Fibroblast of pulmonary artery (primary cell): ENCODE measurements at places on chromosomes 13 and 19.
A peak's percentile ranks its signal among the peaks of the same experiment; 100 is the strongest.

- DNase-seq, result no peak
These were observed 787.8 kb downstream of the LIG4 start for GRCh38 chr13:107427536-107427935.

- no peak for DNase-seq
These were observed 62.4 kb downstream of the MPHOSPH8 start for GRCh38 chr13:19695829-19696228.

DNA sequence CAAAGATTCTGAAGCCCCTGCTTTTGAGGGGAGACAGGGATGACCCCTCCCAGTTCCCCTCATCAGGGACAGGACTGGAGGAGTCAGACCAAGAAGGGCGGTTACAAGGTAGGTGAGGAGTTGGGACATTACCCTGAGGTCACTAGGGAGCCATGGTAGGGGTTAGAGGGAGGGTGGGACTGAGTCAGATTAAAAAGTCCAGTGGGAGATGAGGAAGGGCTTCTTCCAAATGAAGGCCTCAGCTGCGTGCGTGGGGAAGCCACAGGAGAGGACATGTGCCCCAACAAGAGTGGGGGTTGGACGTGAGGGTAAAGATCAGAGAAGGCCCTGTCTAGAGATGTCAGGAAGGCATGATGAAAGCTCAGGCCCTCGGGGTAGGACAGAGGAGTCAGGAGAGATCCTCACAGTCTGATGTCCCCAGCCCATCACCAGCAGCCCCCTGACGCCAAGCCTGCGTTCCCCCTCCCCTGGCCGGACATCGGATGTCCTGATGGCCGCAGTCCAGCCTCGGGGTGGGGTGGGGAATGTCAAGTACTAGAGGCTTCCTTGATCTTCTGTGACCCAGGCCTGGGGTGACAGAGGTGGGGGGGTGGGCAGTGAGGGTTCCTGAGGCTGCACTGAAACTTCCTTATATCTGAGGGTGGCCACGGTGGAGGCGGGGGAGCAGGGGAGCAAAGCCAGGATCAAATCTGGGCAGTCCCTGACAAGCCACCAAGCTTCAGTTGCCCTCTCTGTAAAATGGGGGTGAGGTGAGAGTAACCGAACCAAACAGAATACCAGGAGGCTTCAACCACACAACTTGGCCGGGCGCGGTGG lies 6.5 kb upstream of the MFSD12 start:
- DNase-seq, result no peak

GRCh38 chr19:55272142-55272541 lies 7.8 kb downstream of the HSPBP1 start:
- DNase-seq, result no peak

- DNase-seq, result no peak
These were observed 143.0 kb downstream of the FGF9 start for GRCh38 chr13:21813844-21814243.

DNA sequence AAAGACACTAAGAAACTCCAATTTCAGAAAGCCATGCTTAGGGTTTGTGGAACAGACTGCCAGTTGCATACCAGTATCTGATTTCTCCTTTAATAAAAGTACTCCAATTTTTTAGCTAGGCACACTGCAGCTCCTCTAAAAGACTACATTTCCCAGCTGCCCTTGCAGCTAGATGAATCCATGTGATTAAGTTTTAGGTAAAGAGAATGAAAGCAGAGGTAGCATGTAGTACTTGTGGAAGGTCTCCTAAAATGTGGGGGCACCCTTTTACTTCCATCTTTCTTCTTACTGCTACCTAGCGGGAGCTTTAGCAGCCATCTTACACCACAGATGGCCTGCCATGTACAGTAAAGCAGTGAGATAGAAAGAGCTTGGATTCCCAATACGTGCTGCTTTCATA lies 33.0 kb upstream of the TSC22D1 start:
- DNase-seq, result no peak

DNA sequence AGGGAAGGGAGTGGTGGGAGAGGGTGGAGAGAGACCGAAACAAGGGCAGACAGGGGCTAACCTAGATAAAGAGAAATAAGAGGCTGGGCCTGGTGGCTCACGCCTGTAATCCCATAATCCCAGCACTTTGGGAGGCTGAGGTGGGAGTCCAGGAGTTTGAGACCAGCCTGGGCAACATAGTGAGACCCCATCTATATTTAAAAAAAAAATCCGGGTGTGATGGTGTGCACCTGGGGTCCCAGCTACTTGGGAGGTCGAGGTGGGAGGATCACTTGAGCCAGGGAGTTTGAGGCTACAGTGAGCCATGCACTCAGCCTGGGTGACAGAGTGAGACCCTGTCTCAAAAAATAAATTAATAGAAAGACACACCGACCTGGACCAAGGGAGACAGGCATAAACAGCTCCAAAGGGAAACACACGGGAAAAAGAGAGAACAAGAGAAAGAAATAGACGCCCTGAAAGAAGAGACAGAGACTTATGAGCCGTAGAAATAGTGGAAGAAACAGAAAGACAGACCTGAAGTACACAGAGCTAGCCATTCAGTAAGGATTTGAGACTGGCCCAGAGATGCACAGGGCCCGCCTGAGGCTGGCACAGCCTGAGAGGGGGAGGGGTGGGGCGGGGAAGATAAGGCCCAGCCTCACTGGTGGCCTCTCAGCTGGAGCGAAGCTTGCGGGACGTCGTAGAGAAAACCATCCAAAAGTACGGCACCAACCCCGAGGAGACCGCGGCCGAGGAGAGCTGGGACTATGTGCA lies 2.2 kb downstream of the CD37 start:
- no peak for DNase-seq

GRCh38 chr19:50723735-50724521 lies 764 bp downstream of the CLEC11A start:
- no peak for DNase-seq

DNA sequence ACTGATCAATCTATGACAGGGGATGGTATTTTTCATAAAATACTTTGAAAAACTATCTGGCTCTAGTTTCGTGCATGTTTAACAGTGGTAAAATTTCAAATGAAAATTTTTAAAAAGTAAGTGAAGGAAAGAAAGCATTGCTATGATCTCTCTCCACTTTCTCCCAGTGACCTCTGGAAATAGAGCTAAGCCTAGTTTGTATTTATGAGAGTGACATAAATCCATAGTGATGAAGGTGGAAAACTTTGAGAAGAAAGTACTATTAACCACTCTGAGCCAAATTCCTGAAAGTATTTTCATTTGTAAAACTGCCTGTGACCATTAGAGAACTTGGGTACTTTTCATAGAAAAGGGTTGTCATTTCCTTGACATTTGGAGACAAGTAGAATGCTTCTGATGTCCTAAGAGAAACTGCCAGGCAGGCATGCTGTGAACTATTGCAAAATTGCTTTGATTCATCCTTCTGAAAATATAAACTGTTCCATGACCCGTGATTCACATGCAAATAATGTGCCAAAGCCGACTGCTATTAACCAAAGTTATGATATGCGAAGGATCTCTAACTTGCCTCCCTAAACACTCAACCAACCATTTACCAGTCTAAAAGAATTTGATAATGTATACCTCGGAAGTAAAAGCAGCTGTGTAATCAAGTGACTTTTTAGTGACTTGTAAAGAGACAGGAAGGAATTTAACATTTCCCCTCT lies 133.2 kb downstream of the VWA8 start:
- DNase-seq, result peak; percentile 93

GRCh38 chr13:35500144-35500543 lies 23.7 kb upstream of the MAB21L1 start:
- no peak for DNase-seq

DNA sequence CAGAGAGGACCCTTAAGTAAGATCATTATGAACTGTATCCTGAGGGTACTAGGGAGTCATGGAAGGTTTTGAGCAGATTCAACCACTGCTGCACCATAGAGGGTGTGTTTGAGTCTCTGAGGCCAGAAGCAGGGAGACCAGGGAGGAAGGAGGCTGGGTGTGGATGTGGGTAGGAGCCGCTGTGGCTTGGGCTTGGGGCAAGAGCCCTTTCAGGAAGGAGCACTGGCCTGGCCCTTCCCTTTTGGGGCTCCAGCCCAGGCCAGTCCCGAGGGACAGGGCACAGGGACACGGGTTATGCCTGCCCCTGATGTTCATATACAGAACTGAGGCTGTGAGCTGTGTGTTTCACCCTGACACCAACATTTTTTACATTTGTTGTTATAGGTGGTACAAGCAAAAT lies 7.2 kb downstream of the CIC start:
- DNase-seq, result no peak

GRCh38 chr13:91520952-91521351 lies 122.5 kb downstream of the GPC5 start:
- no peak for DNase-seq

- no peak for DNase-seq
These were observed 5.7 kb upstream of the JUND start for GRCh38 chr19:18286973-18287635.

DNA sequence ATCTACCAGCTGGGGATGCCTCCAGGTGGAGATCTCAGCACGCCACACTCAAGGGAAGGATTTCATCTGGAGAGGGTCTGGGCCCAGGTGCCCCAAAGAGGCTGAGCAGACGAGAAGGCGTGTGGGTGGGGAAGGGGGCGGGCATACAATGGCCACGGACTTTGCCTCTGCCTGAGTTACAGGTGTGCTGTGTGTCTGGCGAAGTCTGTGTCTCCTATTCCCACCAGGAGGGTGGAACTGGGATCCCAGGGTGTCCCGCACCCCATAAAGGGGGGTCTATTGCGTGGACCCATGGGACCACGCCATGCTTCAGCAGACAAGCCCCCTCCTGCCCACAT lies 3.6 kb downstream of the TLE2 start:
- DNase-seq, result no peak
